ENCODE measurements at places on chromosomes 3 and 15. TPM values are rescaled to one million over a fixed set of nuclear protein-coding genes. Genes with fewer than 3 reads are reported as not detected.
A peak's percentile ranks its signal among the peaks of the same experiment; 100 is the strongest.

DNA sequence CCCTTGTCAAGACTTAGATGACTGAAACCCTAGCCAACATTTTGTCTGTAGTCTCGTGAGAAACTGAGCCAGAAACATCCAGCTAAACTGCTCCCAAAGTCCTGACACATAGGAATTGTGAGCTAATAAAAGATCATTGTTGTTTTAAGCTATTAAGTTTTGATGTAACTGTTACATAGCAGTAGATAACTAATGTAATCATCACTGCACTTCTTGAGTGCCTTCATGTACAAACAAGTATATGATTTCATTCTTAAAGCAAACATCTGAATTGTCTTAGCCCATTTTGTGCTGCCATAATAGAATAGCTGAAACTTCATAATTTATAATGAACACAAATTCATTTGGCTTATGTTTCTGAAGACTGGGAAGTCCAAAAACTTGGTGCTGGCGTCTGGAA is 87.3 kb downstream of the NSUN3 start:
- no peaks in the 10 kb centered on the region for H3K4me1 ChIP-seq
- DNase-seq: no peak
- no peaks in the 10 kb centered on the region for H3K36me3 ChIP-seq
- no peaks in the 10 kb centered on the region for H3K27me3 ChIP-seq

DNA sequence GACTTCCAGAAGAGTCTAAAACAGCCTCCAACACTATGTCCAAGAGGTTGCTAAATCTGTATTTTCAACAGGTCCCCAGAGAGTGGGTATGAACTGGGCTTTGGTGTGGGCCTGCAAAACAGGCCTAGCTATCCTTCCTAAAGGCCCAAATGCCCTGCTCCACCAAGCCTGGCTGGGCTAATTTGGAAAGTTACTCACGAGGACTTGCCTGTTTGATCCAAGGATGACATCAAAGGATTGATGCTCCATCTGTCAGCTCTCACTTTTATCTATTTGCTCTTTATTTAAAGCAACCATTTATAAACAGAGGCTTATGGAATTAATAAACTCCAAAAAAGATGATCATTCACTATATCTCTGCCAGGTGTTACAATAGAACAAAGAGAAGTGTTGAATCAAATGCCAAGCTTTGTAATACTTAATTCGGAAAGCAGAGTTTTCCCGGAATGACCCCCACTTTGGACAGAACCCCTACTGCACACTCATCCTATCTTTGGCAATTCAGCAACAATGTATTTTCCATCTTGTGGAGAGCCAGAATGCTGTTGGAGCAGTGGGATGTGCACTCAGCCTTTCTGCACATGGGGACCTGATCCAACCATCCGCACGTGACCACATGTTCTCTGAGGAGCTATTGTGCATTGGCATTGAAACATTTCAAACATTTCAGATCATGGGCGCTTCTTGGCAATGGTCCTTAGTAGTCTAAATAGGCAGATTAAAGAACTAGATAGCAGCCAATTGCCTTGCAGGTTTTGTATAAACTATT is 163.3 kb upstream of the THBS1 start:
- H3K27me3 ChIP-seq: no peaks in the 10 kb centered on the region
- H3K4me1 ChIP-seq: no peaks in the 10 kb centered on the region
- H3K27ac ChIP-seq: no peak overlapping the region
- no peak overlapping the region for H3K4me3 ChIP-seq
- peak; percentile 75 for DNase-seq
- H3K36me3 ChIP-seq: no peaks in the 10 kb centered on the region

- H3K36me3 ChIP-seq: no peaks in the 10 kb centered on the region
- H3K4me1 ChIP-seq: no peaks in the 10 kb centered on the region
- no peaks in the 10 kb centered on the region for H3K27me3 ChIP-seq
- DNase-seq: no peak
- H3K4me3 ChIP-seq: no peak overlapping the region
Observed at GRCh38 chr3:100614941-100615340, 5.5 kb downstream of the ADGRG7 start.

DNA sequence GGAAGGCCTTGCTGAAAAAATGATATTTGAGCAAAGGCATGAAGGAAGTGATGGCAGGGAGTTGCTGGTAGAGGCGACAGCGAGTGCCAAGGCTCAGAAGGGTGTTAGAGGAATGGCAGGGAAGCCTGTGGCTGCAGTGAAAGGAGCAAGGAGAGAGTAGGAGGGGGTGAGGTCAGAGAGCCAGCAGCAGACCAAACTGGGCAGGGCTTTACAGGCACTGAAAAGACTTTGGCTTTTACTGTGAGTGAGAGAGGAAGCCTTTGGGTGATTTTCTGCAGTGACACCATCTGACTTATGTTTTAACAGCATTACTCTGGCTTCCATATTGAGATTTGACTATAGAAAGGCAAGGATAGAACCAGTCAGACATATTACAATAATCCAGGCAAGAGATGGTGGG is 11.4 kb downstream of the TICRR start:
- DNase-seq: no peak
- H3K36me3 ChIP-seq: no peaks in the 10 kb centered on the region
- no peak overlapping the region for H3K27ac ChIP-seq
- H3K4me3 ChIP-seq: no peak overlapping the region
- H3K27me3 ChIP-seq: no peaks in the 10 kb centered on the region

CHRNA7 gene
- total RNA-seq: 4.8 TPM

DNA sequence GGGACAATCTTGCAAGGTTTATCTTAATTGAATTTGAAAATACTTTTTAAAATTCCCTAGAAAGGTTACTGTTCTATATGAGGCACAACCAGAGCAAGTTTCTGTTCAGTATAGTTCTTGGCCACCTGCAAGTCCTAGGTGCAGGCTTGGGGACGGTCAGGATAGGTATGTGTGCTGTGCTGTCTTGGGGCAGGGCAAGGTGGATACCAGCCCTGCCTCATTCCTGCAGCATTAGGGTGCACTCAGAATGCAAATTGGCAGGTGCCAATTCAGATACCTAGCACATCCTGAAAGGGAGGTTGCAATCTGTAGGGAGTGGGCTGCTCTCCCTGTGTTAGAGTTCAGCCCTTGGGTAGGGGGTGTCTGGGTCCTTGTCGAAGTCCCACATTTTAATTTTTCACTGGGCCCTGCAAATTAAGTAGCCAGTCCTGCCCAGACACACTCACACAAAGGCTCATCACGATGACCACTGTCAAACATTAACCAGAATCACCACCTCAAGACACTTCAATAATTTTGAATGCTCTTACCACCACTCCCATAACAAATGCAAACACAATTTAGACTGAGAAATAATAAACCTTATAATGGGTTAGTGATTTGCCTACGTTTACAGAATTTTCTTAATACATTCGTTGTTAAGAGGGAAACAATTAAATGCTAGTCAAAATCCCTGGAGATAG is 838.0 kb upstream of the NR2F2 start:
- H3K36me3 ChIP-seq: no peaks in the 10 kb centered on the region
- H3K4me1 ChIP-seq: no peaks in the 10 kb centered on the region
- H3K4me3 ChIP-seq: no peak overlapping the region
- H3K27me3 ChIP-seq: no peaks in the 10 kb centered on the region
- no peak overlapping the region for H3K27ac ChIP-seq
- no peak for DNase-seq

- peak within 1 kb of the TSS; percentile 69 for H3K4me3 ChIP-seq
- H3K36me3 ChIP-seq: no peaks in the 10 kb centered on the region
- no peak for DNase-seq
- no peak within 1 kb of the TSS for H3K27ac ChIP-seq
- H3K27me3 ChIP-seq: peaks cover 22% of the 10 kb centered on the region
Observed at GRCh38 chr3:36763850-36764703, at the start of gene DCLK3. Gene DCLK3 (minus strand): TSS chr3:36764553. CDS start chr3:36764263, 290 bp downstream.

SLC22A14 gene
- total RNA-seq: not detected
